Upper lobe of right lung (tissue), 1 donor: ENCODE measurements at places on chromosomes 2 and 18. TPM values are rescaled to one million over a fixed set of nuclear protein-coding genes. Genes with fewer than 3 reads are reported as not detected.

DNA sequence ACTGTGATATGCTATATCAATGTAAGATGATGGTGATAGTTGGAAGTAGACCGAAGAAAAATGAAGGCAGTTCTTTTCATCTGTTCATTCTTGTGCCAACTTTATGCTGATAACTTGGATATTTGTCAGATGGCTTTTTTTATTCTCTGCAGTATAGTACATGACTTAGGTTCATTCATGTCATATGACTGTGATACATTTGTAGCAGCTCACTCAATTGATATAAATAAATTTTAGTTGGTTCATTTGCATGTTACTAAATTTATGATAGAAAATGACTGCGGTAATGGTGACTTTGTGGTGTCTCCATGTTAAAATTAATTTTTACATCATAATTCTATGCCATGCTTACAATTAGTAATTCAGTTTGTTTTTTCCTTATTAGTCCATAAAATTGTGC lies 7.1 kb downstream of the UBXN2A start:
- H3K4me3 ChIP-seq = no peak overlapping the region
- no peaks in the 10 kb centered on the region for H3K4me1 ChIP-seq
- DNase-seq = no peak
- H3K27ac ChIP-seq = no peak overlapping the region
- H3K27me3 ChIP-seq = no peaks in the 10 kb centered on the region

DNA sequence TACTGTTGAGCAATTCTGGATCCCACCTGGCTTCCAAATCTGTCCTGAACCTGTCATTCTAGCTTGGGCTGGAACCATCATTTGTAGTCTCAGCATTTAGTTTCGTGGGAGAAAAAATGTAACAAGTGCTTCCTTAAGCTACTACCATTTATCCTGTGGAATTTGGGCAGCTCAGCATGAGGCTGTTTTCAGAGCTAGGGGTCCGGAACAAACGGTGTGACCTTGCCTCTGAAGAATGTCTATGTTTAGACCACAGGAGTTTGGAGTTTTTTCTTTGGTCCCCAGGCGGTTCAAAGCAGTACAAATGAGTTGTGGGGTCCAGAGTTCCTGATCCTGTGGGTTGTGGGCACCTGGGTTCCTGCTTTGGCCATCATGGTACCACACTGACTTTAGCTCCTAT lies 59.1 kb upstream of the TMEM178A start:
- no peak overlapping the region for H3K27ac ChIP-seq
- H3K36me3 ChIP-seq = no peaks in the 10 kb centered on the region
- no peak for DNase-seq
- H3K4me3 ChIP-seq = no peak overlapping the region
- no peaks in the 10 kb centered on the region for H3K27me3 ChIP-seq

Gene GNLY
- 18.5 TPM for total RNA-seq

DNA sequence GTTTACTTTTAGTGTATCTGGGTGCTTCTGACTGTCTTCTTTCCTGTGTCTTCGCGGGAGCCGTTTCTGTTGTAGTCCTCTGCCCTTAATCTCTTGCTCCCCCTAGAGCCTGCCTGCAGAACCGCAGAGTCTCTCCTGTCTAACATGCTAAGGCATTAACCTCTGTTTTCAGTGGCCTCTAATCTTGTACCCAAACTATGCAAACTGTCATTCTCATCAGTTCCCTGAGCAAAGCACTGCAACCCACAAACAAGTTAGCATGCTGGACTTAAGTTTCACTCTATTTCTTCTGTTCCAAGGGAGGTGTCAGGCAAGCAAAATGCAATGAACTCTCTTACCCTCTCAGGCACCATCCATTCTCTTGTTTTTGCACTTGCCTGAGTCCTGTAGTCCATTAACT lies 138.4 kb downstream of the OTX1 start:
- no peak overlapping the region for H3K4me3 ChIP-seq
- no peaks in the 10 kb centered on the region for H3K27me3 ChIP-seq
- DNase-seq = no peak
- H3K36me3 ChIP-seq = no peaks in the 10 kb centered on the region
- no peaks in the 10 kb centered on the region for H3K4me1 ChIP-seq

Gene CCDC74B
- 0.78 TPM for total RNA-seq

GRCh38 chr18:57997820-57998219 lies 46.2 kb upstream of the NEDD4L start:
- no peak for DNase-seq
- no peaks in the 10 kb centered on the region for H3K27me3 ChIP-seq
- no peak overlapping the region for H3K4me3 ChIP-seq
- no peaks in the 10 kb centered on the region for H3K36me3 ChIP-seq

Gene ACMSD
- total RNA-seq = not detected

Gene CIAO1
- 61.7 TPM for total RNA-seq

- H3K27me3 ChIP-seq = no peaks in the 10 kb centered on the region
- no peak overlapping the region for H3K4me3 ChIP-seq
- H3K36me3 ChIP-seq = no peaks in the 10 kb centered on the region
- no peak overlapping the region for H3K27ac ChIP-seq
Measured at GRCh38 chr2:9115229-9115628, 91.4 kb upstream of the ASAP2 start.

DNA sequence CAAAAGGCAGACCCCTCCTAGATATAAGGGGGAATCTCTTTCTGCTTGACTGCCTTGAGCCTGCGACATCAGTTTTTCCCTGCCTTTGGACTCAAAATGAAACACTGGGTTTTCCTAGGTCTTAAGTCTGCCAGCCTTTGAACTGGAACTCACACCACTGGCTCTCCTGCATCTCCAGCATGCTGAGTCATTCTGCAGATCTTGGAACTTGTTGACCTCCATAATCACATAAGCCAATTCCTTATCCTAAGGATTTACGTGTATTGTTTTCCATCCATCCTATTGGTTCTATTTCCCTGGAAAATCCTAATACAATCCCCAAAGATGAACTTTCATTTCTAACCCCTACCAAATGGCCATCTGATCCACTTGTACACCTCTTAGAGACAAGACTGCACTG lies 88.0 kb downstream of the AFF3 start:
- no peak for DNase-seq
- H3K27me3 ChIP-seq = no peaks in the 10 kb centered on the region
- no peaks in the 10 kb centered on the region for H3K4me1 ChIP-seq
- no peak overlapping the region for H3K27ac ChIP-seq

DNA sequence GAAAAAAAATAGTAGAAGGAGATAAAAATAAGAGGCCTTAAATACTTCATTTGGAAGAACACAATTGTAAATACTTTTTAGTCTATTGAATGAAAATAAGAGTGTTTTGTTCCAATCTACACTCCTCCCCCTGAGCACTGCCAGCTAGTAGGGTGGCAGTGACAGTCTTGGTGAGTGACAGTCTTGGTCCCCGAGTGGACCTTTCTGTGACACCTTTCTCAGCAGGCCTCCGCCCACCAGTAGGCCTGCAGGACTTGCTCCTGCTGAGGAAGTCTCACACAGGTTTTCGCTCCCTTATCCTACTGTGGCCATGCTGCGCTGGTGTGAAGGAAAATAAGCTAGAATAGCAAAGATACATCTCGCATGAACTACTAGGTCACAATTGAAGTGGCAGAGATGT lies 666.8 kb downstream of the NR4A2 start:
- DNase-seq = no peak
- H3K27me3 ChIP-seq = no peaks in the 10 kb centered on the region
- no peak overlapping the region for H3K4me3 ChIP-seq
- no peak overlapping the region for H3K27ac ChIP-seq
- H3K4me1 ChIP-seq = no peaks in the 10 kb centered on the region

DNA sequence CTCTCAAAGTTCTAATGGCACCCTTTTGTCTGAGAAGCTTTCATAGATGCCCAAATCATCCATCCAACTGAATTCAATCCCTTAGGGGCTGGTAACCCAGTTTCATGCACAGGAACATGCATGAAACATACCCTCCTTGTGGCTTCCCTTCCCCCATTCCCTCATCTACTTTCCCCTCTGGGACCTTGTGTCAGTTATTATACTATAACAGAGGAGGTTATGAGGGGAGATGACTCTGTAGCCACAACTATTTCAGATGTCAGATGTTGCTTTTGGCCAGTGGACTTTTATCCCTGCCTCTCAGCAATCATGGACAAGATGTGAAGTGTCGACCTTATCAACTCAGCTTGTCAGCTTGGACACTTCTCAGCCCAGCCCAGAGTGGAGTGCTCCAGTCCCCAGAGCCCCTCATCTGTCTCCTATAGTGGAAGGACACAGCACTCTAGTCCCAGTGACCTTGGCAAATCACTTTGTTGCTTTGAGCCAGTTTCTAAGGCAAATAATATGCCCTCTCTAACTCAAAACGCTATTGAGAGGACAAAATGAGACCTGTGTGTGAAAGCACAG lies 8.4 kb downstream of the DHRS9 start:
- no peak overlapping the region for H3K27ac ChIP-seq
- H3K4me1 ChIP-seq = no peaks in the 10 kb centered on the region
- no peak overlapping the region for H3K4me3 ChIP-seq
- no peak for DNase-seq

Gene HOXD12
- not detected for total RNA-seq

GRCh38 chr2:72625366-72625765 lies 200.5 kb downstream of the EXOC6B start:
- no peak overlapping the region for H3K4me3 ChIP-seq
- DNase-seq = no peak
- no peaks in the 10 kb centered on the region for H3K27me3 ChIP-seq
- no peak overlapping the region for H3K27ac ChIP-seq
- no peaks in the 10 kb centered on the region for H3K36me3 ChIP-seq
- H3K4me1 ChIP-seq = no peaks in the 10 kb centered on the region

Gene KIF5C
- 0.49 TPM for total RNA-seq

DNA sequence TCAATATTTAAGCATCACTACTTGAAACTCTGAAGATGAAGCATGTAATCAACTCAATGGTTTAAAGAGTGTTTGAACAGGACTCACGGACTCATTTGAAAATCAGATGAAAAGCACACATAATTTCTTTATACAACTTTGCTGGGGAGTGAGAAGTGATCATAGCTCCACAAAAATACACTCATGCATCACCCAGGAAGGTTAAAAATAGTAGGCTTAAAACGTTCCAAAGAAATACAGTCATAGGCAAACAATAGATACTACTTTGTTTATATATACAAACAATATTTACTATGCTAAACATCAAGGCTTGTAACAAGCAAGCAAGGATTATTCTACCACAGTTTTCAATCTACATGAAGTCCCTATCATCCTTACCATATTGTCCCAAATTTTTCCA lies 11.6 kb downstream of the HNRNPLL start:
- peaks cover 20% of the 10 kb centered on the region for H3K4me1 ChIP-seq
- H3K27me3 ChIP-seq = no peaks in the 10 kb centered on the region
- H3K36me3 ChIP-seq = peaks cover 10% of the 10 kb centered on the region

DNA sequence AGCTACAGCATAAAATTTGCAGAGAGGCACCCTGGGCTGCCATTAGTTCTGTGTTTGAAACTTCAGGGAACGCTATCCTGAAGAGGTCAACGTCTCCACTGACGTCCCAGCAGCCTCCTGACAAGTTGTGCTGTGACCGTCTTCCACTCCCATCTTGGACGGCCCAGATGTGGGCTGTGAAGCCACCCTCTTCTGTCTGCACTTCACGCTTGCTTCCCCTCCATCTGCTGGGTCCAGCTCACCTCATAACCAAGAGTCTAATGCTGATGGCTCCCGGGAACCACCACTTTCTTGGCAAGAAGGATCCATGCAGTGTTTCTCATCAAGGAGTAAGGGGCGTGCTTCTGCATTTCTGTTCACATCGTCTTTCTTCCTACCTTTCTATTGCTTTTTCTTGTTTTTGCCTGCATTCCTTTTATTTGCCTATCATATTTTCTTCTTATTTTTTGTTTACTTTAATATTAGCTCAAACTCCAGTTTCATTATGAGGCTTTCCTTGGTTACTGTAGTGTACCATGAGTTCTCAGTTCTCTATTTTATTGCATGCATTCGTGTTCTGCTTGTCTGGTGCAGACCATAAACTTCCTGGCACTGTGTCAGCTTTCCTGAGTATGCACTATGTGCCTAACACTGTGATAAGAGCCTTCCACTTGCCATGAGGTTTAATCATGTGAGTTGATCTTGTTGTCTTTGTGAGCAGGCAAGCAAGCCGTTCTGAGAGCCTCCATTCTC lies 631.8 kb upstream of the RAB6C start:
- no peaks in the 10 kb centered on the region for H3K4me1 ChIP-seq
- H3K27me3 ChIP-seq = no peaks in the 10 kb centered on the region
- H3K27ac ChIP-seq = no peak overlapping the region
- H3K4me3 ChIP-seq = no peak overlapping the region

GRCh38 chr18:4781873-4782272 lies 326.8 kb upstream of the DLGAP1 start:
- no peak overlapping the region for H3K27ac ChIP-seq
- no peaks in the 10 kb centered on the region for H3K27me3 ChIP-seq
- no peaks in the 10 kb centered on the region for H3K36me3 ChIP-seq
- H3K4me1 ChIP-seq = no peaks in the 10 kb centered on the region
- H3K4me3 ChIP-seq = no peak overlapping the region
- no peak for DNase-seq

- DNase-seq = peak; percentile 98
- H3K4me1 ChIP-seq = no peaks in the 10 kb centered on the region
- H3K36me3 ChIP-seq = peaks cover 14% of the 10 kb centered on the region
- H3K27me3 ChIP-seq = no peaks in the 10 kb centered on the region
- H3K4me3 ChIP-seq = peak within 1 kb of the TSS; percentile 66
Measured at GRCh38 chr2:74958274-74959105, at the start of gene POLE4. POLE4 (plus strand) TSS chr2:74958643; CDS start chr2:74958680, 37 bp downstream.

Gene ASPRV1
- 2.1 TPM for total RNA-seq
